Fibroblast of skin of scalp (primary cell): ENCODE measurements at places on chromosomes 7 and 10.

DNA sequence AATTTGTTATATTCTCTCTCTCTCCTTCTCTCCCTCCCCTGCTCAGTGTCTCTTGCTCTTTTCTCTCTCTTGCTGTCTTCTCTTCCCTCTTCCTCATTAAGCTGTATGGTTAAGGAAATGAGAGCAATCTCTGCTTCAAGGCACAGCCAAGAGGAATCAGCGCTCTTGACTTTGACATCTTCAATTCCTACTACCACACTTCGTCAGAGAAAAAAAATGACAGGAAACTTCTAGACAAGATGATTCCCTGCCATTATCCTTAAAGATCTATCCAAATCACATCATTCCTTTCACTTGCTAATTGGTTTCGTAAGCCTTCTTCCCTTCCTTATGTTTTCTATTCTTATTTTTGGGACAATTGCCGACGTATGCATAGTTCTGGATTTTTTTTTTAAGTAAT lies 425.0 kb downstream of the KCNMA1 start:
- no peak for DNase-seq

DNA sequence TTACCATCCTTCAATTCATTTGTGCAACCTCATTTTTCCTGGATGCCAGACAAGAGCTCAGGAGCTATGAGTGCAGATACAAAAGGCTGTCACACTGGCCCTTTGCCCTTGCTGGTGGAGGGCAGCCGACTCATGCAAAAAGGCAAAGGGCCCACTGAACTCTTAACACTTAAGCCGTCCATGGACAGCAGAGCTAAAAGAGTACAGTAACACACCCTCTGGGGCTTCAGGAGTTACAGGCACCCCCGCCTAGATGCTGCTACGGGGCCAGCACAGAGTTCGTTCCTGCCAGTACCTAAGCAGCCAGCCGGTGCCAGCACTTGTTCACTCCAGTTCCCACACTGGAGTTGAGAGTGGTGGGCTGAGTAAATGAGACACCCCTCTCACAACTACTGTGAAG lies 69.9 kb upstream of the MRLN start:
- DNase-seq = no peak

DNA sequence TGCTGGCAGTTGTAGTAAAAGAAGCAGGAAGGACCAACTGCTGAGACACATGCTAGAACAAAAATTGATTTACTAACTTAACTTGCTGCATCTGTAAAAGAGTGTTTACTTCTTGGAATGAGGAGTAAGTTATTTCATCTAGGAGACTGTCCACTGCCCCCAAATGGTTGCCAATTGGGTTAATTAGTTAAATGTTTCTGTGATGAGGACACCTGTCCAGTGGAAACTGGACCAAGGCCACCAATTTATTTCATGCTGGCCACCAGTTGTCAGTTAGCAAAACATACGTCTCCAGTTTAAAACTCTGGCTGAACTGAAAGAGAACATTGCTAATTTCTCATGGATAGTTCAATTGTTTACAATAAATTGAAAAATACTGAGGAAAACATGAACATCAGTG lies 191.7 kb downstream of the PPP1R9A start:
- DNase-seq = no peak

- DNase-seq = no peak
These were observed 1.7 kb downstream of the CYP3A4 start for GRCh38 chr7:99782012-99782953.

DNA sequence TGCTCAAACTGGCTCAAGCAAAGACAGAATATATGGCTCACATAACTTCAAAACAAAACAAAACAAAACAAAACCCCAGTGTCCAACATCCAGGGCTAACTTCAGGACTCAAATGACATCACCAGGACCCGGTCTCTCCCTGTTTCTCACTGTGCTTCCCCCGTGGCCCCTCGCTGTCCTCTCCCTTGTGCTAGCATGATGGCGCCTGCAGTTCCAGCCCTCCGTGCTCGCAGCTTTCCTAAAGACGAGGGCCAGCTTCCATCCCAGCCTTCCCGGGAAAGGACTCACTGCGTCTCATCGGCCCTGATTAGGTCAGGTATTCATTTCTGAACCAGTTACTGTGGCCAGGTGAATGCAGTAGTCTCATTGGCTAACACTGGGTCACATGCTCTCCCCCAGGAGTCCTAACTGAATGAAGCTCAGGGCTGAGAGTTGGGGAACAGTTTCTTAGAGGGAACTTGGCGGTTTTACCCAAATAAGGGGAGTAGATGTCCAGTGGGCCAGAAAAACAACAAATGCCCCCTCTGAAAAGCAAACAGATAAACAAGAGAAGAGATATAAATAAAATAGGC lies 33.0 kb upstream of the CTBP2 start:
- DNase-seq = no peak

GRCh38 chr7:90402785-90403173 lies 482 bp upstream of the CLDN12 start:
- DNase-seq = no peak

- peak; percentile 4 for DNase-seq
These were observed 379.2 kb downstream of the CALN1 start for GRCh38 chr7:72032934-72033333.

DNA sequence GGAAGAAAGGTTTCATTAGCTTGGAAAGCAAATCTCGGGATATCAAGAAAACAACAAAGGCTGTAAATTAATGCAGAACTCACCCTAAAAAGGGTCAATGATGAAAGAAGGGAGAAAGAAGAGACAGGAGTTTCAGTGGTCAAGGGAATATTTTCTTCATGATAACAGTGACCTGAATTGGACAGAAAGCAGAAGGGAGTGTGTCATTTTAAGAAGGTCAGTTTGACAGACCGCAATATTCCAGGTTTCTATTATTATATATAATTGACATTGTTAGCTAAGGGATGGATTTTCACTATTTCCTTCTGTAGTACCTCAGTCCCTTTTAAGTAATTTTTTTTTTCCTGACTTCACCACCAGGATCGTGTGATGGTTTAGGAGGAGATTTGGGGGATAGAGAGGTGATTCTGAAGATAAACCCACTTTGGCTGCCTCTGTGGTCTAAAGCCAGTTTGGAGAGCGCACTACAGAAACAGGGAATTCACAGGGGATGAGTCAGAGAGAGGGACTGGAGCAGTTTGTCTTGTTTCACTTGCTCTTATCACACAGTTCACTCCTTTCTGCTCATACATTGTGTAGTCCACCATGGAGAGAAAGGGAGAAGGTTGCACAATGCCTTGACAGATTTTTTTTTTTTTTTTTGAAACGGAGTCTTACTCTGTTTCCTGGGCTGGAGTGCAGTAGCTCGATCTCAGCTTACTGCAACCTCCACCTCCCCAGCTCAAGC lies 417.9 kb downstream of the AUTS2 start:
- peak; percentile 75 for DNase-seq

DNA sequence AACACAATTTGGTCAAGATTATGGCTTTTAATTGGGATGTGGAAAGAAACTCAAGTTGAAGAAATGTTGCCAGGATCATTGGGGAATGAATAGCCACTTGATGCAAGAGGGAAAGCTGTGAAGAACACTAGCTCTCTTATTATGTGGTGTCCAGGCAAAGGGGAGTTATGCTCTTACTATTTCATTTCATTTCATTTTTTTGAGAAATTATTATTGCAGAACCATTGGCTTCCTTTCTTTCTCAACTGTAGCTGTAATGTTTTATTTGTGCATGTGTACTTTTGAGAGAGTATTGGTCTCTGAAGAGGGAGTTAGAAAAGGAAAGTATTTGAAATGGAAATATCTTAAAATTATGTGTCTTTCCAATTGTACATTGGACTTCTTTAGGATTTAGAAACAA lies 312.6 kb upstream of the BMPER start:
- DNase-seq = no peak

GRCh38 chr10:10307551-10307950 lies 710.1 kb upstream of the CELF2 start:
- DNase-seq = no peak

GRCh38 chr10:125341611-125342010 lies 181.2 kb upstream of the CTBP2 start:
- no peak for DNase-seq

DNA sequence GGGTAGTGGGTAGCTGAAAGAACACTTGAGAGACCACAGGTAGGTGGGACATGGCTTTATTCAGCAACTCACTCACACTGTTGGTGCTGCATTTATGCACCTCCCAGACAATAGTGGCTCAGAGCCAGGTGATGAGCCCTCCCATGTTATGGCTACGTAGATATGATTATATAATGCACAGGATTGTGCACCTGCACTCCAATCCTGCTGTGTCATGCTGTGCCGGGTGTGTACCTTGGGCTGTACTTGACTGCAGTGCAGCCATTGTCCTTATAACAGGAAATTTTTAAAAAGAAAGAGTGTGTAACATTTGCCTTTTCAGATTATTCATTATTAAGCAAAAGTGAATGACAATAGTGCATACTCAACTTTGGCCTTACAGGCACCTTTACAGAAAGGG lies 366.1 kb upstream of the BMPER start:
- DNase-seq = no peak

GRCh38 chr10:80104066-80104926 lies 25.8 kb downstream of the TMEM254 start:
- peak; percentile 74 for DNase-seq

DNA sequence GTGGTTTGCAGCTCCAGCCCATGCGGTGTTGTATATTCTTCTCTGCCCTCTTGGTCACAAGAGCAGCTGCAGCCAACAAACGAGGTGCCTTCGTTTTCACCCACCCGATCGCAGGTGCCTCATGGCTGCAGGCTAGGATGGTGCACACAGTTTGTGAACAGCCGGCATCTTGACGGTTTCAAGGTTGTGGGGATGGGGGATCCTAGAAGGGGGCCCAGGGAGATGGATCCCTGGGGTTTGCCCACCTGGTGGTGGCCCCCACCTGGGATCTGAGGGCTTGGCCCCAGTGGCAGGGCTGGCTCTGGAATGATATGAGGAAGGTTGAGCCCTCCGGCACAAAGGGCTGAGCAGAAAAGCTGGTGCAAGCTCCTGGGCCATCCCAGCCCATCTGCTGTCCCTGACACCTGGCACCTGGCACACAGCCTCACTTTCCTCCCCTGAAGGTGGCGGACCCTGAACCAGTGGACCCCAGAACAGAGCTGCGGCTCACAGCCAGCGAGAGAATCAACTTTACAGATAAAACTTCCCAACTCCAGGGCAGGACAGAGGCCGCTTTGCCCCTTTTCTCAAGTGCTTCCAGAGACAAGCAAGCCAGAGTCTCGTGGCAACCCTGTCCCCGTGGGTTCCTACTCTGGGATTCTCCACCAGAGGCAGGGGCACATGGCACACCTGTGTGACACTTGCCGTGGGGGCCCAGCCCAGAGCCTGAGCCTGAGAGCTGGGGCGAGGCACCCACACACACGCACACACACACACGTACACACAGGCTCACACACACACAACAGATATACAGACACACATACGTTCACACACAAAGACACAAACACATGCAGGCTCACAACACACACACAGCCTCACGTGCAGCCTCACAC lies 177.3 kb upstream of the PPP2R2D start:
- DNase-seq = no peak

- DNase-seq = no peak
These were observed 135.8 kb downstream of the RGS10 start for GRCh38 chr10:119406601-119407253.

DNA sequence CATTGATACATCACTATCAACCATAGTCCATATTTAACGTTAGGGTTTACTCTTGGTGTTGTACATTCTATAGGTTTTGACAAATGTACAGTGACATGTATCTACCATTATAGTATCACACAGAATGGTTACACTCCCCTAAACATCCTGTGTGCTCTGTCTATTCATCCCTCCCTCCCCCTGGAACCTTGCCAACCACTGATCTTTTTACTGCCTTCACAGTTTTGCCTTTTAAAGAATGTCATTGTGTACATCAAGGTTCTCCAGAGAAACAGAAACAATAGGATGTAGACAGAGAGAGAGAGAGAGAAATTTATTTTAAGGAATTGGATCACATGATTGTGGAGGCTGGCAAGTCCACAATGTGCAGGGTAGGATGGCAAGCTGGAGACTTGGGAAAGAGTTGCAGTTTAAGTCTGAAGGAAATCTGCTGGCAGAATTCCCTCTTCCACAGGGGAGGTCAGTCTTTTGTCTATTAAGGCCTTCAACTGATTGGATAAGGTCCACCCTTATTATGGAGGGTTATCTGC lies 45.1 kb upstream of the CCNJ start:
- no peak for DNase-seq

DNA sequence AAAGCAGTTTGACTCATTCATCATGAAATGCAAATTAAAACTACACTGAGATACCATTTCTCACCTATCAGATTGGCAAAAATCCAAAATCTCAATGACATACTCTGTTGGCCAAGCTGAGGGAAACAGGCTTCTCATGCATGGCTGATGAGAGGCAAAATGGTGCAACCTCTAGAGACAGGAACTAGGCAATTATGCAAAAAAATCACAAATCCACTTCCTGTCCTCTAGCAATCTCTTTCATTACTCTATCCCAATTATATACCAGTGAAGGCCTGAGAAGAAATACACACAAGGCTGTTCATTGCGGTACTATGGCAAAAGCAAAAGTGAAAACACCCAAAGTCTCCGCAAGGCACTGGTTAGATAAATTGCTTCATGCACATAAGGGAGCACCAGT lies 25.9 kb upstream of the PTPRN2 start:
- no peak for DNase-seq

DNA sequence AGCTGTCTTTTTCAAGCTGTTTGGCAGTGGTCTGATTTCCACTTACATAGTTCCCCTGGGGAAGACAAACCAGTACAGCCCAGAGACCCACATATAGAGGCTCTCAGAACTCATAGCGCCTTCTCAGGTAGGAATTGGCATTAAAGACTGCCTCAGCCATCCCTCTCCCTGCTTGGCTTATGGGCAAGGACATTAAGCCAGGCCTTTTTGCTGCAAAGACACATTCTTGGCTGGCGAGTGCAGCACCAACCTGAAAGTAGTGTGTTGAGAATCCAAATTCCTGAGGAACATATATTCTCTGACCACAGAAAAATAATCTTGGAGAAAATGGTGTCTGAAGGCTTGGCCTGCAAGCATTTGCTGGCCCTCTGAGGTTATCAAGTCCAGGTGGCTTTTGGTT lies 39.2 kb upstream of the HPS1 start:
- DNase-seq = peak; percentile 69
